Stimulated activated naive CD4-positive, alpha-beta T cell treated with Interleukin-2 at 50 U/mL for 16 hours (primary cell): ENCODE measurements at places on chromosomes 7 and 10.

- no peak for DNase-seq
Observed at GRCh38 chr10:132228616-132229015, 41.9 kb downstream of the DPYSL4 start.

DNA sequence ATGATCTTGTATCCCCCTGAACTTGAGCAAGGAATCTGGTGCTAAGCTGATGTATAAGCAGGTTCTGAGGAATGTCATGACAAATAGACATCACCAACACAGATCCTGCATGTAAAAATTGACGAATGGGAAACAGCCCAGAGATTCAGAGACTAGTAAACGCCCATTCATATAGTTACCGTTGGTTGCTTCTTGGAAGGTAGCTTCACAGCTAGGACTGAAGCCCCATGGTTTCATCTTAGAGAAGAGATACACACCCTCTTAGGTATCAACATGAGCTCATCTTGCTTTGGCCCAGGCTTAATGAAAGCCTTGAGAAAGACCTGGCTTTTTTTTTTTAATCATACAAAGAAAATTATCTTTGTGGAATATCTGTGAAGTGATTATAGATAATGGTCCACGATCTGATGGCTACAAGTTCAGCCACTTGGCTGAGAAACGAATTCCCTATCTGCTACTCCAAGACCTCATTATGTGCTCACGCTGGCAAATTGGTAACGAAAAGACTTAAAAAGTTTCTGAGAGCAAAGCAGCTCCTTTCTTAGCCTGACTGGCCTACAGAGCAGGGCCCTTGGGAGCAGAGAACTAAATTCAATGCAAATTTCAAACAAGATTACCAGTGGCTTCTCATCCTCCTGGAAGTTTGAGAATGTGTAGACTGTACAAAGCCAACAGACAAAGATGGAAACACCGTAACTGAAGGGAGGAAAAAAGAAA is 181.1 kb downstream of the NRP1 start:
- no peak for DNase-seq

DNA sequence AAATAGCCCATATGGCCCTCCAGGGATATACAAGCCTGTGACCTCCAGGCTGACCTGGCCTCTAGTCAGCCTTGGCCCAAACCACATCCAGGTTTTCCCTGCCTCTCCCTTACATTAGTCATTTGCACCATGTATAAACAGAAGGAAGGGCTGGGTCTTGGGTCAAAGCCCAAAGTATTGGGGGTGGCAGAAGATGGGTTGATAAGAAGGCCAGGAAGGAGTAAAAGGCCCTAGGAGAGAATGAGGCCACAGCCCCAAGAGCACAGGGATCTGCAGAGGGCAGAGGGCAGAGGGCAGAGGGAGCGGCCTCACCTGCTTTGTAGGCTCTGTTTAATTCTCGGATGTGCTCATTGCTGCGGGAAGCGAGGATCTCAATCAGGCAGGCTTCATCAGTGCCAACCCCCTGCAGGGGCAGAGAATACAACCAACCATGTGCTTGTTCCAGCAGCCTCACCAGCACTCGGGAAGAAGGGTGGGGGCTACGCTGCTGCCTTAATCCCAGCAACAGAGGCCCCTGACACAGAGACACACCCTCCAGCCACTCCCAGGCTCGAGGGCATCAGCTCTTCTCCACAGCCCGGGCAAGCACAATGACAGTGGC is 31.3 kb downstream of the PLAC9 start:
- no peak for DNase-seq

- DNase-seq, result no peak
Observed at GRCh38 chr7:102096706-102097427, 189.8 kb upstream of the SH2B2 start.

GRCh38 chr10:105967256-105967655 is 1197.2 kb downstream of the SORCS1 start:
- DNase-seq, result no peak
